ENCODE measurements at places on chromosomes 1 and 21.

- no peak for DNase-seq
Observed at GRCh38 chr1:175313672-175314225, 121.2 kb upstream of the KIAA0040 start.

GRCh38 chr1:60965280-60965854 is 117.0 kb upstream of the NFIA start:
- no peak for DNase-seq

- no peak for DNase-seq
Observed at GRCh38 chr21:26077521-26077920, 93.0 kb downstream of the APP start.

- no peak for DNase-seq
Observed at GRCh38 chr1:3543076-3544039, 68.0 kb downstream of the MEGF6 start.

- DNase-seq = no peak
Observed at GRCh38 chr1:40936931-40937339, 42.6 kb upstream of the CTPS1 start.

DNA sequence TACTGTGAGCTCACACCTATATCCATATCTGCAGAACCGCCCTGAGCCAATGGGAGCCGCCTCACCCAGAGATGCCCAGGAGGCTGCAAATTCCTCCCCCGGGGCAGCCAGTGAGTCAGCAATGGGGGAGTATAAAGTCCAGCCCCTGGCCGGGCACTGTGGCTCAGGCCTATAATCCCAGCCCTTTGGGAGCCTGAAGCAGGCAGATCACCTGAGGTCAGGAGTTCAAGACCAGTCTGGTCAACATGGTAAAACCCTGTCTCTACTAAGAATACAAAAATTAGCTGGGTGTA is 5.0 kb upstream of the CLCNKB start:
- no peak for DNase-seq

GRCh38 chr1:98340511-98340910 is 321.0 kb upstream of the SNX7 start:
- no peak for DNase-seq

DNA sequence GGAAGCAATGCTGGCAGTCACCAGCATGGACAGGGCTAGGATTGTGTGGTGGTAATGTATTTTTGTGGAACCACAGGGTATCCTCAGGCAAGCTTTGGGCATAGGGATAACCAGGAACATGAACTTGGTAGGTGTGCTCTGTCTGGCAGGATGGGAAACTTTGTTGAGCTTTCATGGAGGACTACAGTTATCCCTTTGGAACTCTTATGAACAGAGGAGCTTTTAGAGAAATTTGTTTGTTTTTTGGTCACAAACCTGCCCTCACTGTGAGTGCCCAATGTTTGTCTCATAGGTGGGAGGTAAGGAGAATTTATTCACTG is 54.4 kb downstream of the MACF1 start:
- DNase-seq = no peak

DNA sequence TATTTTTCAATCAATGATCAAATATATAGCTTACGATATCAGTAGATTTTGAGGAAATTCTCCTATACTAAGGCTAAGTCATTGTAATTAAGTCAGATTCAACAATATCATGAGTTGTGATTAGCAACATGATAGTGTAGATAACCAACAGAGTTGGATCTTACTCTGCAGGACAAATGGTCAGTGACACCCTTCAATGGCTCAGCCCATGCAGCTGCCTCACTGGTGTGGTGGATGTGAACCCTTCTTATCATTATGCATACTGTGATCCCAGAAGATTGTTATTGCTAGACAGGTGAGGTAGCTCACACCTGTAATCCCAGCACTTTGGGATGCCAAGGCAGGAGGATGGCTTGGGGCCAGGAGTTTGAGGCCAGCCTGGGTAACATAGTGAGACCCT is 5.6 kb downstream of the SLC16A1 start:
- no peak for DNase-seq
